NCI-H524 treated with DMSO at 0.1 percent for 48 hours (cell line): ENCODE measurements at places on chromosomes 12 and 14.

DNA sequence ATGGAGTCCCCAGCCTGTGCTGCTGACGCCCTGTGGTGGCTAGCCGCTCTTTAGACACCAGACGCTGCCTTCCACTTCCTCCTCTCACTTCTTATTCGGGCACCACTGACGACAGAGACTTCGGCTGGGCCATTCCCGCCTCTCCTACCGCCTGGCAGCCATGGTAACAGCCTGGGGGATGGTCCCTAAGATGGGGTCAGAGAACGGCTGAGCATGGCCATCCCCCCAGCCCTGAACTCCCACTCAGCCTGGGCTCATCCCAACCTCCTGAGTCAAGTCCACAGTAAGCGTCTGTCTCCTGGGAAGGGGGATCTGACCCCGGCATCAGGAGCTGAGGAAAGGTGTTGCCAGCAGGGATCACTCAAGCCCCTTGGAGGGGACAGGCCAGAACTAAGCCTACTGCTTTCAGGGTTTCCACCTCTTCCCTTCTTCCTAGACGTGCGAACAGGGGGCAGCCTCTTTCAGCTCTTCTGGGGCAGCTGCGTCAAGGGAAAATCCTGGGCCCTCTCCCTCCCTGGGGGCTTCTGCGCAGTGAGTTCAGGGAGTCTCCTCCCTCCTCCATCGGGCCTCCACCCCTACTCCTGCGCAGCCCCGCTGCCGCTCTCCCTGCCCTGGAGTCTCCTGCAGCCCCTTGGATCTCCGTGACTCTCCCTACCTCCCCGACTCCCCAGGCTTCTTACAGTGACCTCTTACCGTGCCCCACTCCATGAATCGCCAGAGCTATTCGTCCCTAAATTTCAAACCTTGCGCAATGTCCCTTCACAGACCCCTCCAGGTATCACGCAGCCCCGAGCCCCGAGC, 643 bp upstream of the TAMALIN start:
- DNase-seq = no peak

DNA sequence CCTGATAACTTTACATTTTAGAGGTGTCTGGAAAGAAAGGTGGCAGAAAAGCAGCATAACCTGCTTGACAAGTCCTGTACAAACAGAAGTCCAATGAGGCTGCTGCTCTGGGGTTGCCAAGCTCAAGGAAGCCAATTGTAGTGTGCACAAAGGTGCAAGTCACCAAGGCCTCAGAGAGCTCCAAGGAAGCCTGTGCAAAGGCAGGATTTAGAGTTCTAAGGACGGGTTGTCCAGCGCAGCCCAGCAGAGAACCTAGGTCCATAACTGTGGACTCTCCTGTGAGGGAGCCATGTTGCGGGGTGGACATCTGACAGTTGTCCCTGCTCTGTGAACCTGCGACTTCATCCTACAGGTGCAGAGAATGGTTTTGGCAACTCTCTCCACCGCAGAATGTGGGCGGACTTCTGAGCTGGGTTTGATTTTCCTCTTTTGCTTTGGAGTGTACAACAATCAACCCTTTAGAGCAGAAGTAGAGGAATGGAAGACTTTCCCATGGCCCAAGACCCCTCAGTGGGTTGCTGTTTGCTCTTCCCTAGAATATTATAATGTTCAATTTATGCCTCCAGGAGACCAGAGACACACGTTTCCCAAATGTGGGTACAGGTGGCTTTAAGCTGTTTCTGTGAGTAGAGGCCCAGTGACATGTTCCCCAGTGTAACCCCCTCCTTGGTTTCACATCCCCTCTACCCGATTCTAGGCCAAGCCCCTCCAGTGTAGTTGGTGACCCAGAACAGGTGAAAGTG, 81.0 kb downstream of the ETV6 start:
- no peak for DNase-seq

DNA sequence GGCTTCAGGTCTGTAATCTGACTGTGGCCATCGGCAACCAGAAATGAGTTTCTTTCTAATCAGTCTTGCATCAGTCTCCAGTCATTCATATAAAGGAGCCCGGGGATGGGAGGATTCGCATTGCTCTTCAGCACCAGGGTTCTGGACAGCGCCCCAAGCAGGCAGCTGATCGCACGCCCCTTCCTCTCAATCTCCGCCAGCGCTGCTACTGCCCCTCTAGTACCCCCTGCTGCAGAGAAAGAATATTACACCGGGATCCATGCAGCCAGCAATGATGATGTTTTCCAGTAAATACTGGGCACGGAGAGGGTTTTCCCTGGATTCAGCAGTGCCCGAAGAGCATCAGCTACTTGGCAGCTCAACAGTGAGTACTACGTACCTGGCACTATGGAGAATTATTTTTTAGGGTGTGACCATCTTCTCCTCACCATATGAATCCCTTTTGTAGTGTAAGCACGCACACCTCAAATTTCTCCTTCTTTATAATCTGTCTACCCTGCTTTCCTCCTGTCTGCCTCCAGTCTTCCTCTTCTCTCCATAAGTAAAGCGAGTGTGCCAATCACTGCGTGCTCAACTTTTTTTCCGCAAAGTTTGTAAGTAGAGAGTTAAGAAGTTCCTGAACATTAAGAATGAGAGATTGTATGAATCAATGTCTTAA, at the start of gene TPH2:
TSS of gene TPH2 (plus strand) at position 118 of the 658 bp plus-strand sequence. CDS start at position 260, 142 bp downstream.
- no peak for DNase-seq

- DNase-seq = no peak
These were observed 2.4 kb upstream of the ERC1 start for GRCh38 chr12:988646-989045.

- DNase-seq = no peak
These were observed 309.4 kb upstream of the DIO3 start for GRCh38 chr14:101251812-101252442.
